ENCODE measurements at places on chromosomes 6 and 20. TPM values are rescaled to one million over a fixed set of nuclear protein-coding genes. Genes with fewer than 3 reads are reported as not detected.
A peak's percentile ranks its signal among the peaks of the same experiment; 100 is the strongest.

Gene SRPK1
- 69.7 TPM for total RNA-seq

GRCh38 chr20:19253316-19253715 is 40.9 kb downstream of the SLC24A3 start:
- H3K36me3 ChIP-seq = peaks cover 4% of the 10 kb centered on the region
- H3K4me3 ChIP-seq = no peak overlapping the region
- peaks cover 11% of the 10 kb centered on the region for H3K4me1 ChIP-seq
- no peaks in the 10 kb centered on the region for H3K27me3 ChIP-seq
- no peak for DNase-seq

GRCh38 chr6:152605342-152605741 is 31.8 kb downstream of the SYNE1 start:
- peaks cover 4% of the 10 kb centered on the region for H3K27me3 ChIP-seq
- DNase-seq = no peak
- H3K4me3 ChIP-seq = no peak overlapping the region
- no peak overlapping the region for H3K27ac ChIP-seq

Gene RHAG
- not detected for total RNA-seq

Gene PNPLA1
- not detected for total RNA-seq

- peak overlapping the region; percentile 82 for H3K27ac ChIP-seq
- peak overlapping the region; percentile 82 for H3K4me3 ChIP-seq
- no peaks in the 10 kb centered on the region for H3K27me3 ChIP-seq
- DNase-seq = no peak
- H3K4me1 ChIP-seq = peaks cover 16% of the 10 kb centered on the region
These were observed 89.2 kb upstream of the ARID1B start for GRCh38 chr6:156687789-156688619.

Gene SGK2
- total RNA-seq = 9.9 TPM

- H3K27me3 ChIP-seq = no peaks in the 10 kb centered on the region
- H3K27ac ChIP-seq = peak overlapping the region; percentile 56
- H3K36me3 ChIP-seq = no peaks in the 10 kb centered on the region
- H3K4me1 ChIP-seq = peaks cover 38% of the 10 kb centered on the region
- H3K4me3 ChIP-seq = no peak overlapping the region
- DNase-seq = no peak
These were observed 28.0 kb upstream of the PTGIS start for GRCh38 chr20:49595811-49596561.

- H3K27me3 ChIP-seq = peaks cover 8% of the 10 kb centered on the region
- H3K36me3 ChIP-seq = no peaks in the 10 kb centered on the region
- peaks cover 16% of the 10 kb centered on the region for H3K4me1 ChIP-seq
- no peak overlapping the region for H3K27ac ChIP-seq
- DNase-seq = no peak
- no peak overlapping the region for H3K4me3 ChIP-seq
These were observed 250.9 kb upstream of the SULF2 start for GRCh38 chr20:48035961-48036731.

Gene OXT
- total RNA-seq = 1.2 TPM

- no peak overlapping the region for H3K4me3 ChIP-seq
- H3K4me1 ChIP-seq = peaks cover 46% of the 10 kb centered on the region
- no peaks in the 10 kb centered on the region for H3K36me3 ChIP-seq
- DNase-seq = no peak
- peaks cover 12% of the 10 kb centered on the region for H3K27me3 ChIP-seq
These were observed 4.9 kb downstream of the SCML4 start for GRCh38 chr6:107819217-107819616.

GRCh38 chr20:8020314-8021079 is 936 bp upstream of the TMX4 start:
- DNase-seq = no peak
- H3K36me3 ChIP-seq = no peaks in the 10 kb centered on the region
- H3K27ac ChIP-seq = no peak overlapping the region
- no peaks in the 10 kb centered on the region for H3K27me3 ChIP-seq

DNA sequence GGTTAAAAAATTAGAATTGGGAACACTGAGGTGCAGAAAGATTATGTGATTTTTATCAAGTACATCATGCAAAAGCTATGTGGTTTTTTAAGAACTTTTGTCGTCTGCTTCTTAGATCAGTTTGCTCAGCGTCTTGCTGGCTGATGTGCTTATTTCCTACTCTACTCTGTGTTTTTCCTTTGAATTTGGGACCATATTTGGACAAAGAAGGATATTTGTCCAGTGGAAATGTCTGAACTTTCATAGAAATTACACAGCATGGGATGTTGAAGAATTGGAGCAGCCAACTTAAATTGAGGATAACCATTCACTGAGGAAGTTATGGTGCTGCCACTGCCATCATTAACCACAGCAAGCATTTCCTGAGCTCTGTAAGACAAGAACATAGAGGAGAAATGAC is 252.8 kb upstream of the HS3ST5 start:
- H3K27me3 ChIP-seq = no peaks in the 10 kb centered on the region
- H3K4me3 ChIP-seq = no peak overlapping the region
- no peak overlapping the region for H3K27ac ChIP-seq
- no peaks in the 10 kb centered on the region for H3K36me3 ChIP-seq

- no peak overlapping the region for H3K4me3 ChIP-seq
- H3K36me3 ChIP-seq = no peaks in the 10 kb centered on the region
- no peak for DNase-seq
- H3K27me3 ChIP-seq = peaks cover 15% of the 10 kb centered on the region
These were observed 3.3 kb downstream of the CAPN11 start for GRCh38 chr6:44161997-44162338.

DNA sequence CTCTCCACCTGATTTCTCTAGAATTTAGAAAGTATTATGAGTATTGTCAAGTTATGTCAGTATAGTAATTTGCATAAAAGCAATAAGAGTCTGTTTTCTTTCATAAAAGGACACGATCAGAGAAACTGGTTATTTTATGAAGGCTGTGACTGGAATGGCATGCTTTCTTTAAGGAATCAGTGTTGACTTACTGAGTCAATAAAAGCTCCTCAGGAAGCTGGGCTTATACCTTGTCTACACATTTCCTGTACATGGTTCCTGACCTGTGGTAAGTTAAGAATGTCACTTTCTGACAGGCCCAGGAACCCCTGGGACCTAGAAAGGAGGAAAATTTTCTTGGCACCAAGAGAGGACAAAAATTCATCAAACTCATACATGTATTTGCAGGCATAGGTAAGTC is 1224.0 kb upstream of the ADGRB3 start:
- no peaks in the 10 kb centered on the region for H3K4me1 ChIP-seq
- no peaks in the 10 kb centered on the region for H3K27me3 ChIP-seq
- no peaks in the 10 kb centered on the region for H3K36me3 ChIP-seq

Gene KIAA1586
- total RNA-seq = 19.0 TPM

DNA sequence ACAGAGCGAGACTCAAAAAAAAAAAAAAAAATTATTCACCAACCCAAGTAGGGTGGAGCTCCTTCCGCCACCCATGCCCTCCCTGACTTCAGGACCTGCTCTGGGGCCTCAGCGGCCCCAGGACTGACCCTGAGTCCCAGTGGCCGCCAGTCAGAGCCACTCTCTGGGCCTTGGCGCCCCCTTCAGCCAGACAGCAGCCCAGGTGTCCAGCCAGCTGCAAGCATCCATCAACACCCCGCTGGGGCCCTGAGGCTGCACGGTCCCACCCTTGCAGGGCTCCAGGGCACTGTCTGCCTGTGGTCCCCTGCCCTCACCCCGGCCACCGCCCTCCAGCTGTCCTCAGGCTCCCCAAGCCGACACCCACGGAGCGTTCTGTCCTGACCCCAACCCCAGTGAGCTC is 11.4 kb upstream of the KCNQ2 start:
- no peaks in the 10 kb centered on the region for H3K36me3 ChIP-seq
- H3K4me1 ChIP-seq = peaks cover 4% of the 10 kb centered on the region
- H3K27ac ChIP-seq = no peak overlapping the region
- no peak for DNase-seq
- H3K27me3 ChIP-seq = peaks cover 30% of the 10 kb centered on the region

Data from type B pancreatic cell (in vitro differentiated cells).